ENCODE measurements at places on chromosomes 6 and 20.

- DNase-seq = no peak
Measured at GRCh38 chr6:12335717-12336116, 45.6 kb downstream of the EDN1 start.

- DNase-seq = no peak
Measured at GRCh38 chr6:15444081-15444731, 198.3 kb downstream of the JARID2 start.

DNA sequence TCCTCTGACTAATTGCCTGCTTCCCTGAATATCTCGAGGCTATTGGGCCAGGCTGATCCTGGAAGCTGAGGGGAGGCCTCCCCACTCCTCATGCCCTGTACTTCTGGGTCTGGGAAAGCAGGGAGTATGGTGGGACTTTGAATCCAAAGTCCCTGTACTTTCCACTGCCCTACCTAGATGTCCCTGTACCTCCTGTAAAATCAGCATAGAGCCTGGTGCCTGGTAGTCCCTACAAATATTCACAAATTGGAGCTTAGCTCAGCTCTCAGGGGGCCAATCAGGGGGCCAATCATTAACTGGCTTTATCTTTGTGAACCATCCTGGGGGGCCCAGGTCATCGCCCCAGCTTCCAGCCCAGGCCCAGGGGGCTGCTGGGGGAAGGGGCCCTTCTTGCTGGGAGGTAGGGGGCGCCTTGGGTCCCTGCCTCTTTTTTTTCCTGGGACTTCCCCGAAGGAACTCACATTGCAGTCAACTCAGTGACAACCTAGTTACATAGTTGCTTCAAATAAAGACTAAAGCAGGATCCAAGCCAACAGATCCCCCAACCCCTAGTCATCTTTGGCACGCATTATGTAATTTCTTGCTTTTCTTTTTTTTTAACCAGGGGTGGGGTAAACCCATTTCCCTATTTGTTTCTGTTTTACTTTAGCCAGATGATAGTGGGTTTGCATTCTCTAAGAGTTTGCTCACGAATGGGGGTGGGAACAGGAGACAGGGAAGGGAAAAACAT is 6.9 kb upstream of the VEGFA start:
- DNase-seq = no peak

DNA sequence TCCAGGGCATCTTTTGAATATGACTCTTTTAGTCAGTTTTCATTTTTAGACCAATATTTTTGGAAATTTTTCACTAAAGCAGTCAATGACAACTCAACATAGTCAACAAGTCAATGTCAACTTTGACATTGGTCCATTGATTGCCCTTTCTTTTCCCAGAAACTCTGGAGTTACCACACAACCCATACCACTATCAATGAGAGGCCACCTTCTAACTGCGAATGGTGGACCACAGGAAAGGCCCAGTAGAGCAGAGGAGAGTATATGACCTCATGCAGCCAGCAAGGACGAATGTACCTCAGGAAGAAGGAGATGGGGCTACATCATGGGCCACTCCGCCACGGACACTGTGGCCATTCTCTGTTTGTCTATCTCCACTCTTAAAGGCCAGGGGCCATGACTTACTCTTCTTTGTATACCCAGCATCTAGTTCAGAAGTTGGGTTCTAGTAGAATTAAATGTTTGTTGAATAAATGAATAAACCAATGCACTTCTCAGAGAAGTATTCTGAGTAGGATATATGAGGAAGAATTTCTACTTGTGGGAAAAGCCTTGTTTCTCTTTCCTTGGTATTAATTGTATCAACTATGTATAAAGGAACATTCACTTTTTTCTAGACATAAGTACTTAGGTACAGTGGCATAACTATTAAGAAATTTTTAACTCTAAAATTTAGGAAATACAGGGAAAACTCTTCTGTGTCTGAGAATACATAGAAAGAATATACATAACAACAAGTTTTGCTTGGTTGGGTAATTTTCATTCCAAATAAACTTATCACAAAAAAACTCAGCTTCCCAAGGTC is 562 bp upstream of the SMLR1 start:
- no peak for DNase-seq

GRCh38 chr6:134979142-134979541 is 29.2 kb upstream of the ALDH8A1 start:
- DNase-seq = no peak

GRCh38 chr6:112118034-112118433 is 30.6 kb downstream of the FAM229B start:
- no peak for DNase-seq

GRCh38 chr6:163392533-163392932 is 22.0 kb upstream of the QKI start:
- DNase-seq = no peak

- no peak for DNase-seq
Measured at GRCh38 chr20:22863826-22864225, 171.3 kb upstream of the SSTR4 start.

DNA sequence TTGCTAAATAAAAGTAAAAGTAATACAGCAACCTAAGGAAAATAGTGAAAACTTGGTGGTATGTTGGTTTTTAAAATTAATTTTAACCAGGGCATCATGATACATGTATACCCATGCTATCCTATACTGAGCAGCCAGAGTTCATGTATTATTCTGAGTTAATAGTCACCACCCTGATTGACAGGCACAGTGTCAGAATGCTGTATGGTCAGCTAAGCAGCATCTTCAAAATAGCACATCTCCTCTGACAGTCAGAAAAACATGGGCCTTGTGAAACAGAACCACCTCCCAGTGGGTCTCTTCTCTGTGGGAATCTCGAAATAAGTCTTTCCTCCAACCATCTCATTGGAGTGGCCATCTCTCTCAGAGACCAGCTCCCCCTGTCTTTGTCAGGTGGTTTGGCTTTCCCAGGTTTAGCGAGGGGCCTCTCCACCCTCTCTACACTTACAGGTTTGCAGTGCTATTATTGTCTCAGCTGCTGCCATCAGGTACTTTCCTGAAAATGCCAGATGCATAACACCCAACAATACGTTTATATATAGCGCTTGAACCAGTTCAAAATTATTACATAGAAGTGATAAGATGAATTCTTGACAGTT is 47.1 kb upstream of the RNF8 start:
- DNase-seq = no peak

GRCh38 chr20:9134346-9134745 is 65.5 kb downstream of the PLCB4 start:
- no peak for DNase-seq

DNA sequence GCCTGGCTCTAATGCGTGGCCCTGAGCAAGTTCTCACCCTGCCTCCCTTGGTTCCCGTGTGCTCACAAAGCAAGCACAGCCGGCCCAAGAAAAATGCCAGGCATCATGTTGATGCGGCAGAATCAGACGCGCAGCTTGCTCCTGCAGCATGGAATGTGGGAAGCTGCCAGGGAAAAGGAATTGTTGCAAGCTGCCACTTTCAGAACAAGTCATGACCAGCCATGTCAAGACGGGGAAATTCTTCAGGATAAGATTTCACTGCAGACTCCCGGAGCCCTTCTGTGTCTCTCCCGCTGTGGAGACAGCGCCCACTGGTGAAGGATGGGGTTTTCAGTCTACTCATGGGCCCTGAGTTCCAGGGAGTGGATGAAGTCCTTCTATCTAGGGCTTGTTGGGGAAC is 4.6 kb downstream of the DACT2 start:
- no peak for DNase-seq

DNA sequence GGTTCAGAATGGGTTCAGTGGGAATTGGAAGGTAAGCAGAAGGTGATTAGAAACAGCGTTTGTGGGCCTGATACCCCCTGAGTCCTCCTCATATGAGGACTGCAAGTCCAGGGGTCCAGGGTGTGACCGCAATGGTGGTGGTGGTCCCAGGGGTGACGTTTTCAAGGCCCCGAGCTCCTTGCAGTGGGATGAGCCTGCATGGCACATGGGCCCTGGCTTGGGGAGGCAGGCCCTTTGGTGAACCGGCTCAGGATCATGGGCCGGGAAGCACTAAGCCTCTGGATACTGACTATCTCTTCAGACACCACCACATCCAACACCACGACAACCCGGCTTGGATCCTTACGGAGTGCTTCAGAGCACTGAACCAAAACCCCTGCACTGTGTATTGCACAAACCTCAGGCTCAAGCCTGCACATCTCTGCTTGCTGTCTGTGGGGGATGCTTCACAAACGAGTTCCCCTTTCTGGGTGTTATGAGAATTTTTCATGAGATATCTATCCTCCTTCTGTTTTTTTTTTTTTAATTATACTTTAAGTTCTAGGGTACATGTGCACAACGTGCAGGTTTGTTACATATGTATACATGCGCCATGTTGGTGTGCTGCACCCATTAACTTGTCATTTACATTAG is 67.9 kb downstream of the STK35 start:
- DNase-seq = no peak

GRCh38 chr6:136337121-136337520 is 47.5 kb upstream of the BCLAF1 start:
- DNase-seq = no peak

DNA sequence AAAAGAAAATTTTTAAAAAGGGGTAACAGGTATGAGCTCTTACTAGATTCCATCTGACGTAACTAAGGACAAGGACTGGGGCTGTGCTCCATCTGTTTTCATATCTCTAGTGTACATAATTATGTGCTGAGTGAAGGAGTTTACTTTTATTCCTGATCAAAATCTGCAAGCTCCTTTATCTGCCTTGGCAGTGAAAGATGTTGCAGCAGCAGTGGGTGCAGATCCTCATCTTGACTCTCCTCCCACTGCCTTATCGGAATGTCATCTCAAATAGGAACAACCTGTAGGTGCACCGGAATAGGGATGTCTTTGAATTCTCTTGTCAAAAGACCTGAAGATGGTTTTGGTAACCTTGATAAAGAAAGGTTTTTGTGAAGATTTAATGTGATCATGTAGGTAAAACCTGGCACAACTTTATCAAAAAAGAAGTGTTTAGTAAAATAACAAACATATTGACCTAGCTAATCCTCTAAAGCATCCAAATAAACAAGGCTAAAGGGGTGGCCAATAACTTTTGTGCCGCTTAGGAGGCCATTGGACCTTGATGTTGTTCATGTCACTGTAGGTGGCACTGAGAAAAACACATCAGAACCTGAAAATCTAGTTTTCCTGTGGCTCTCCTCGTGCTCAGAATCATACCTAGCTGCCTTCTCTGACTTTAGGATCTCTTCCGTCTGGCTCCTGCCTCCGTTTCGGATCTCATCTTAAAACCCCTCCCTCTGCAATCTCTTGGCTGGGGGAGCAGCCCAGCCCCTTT is 19.0 kb upstream of the SLC16A10 start:
- DNase-seq = no peak

DNA sequence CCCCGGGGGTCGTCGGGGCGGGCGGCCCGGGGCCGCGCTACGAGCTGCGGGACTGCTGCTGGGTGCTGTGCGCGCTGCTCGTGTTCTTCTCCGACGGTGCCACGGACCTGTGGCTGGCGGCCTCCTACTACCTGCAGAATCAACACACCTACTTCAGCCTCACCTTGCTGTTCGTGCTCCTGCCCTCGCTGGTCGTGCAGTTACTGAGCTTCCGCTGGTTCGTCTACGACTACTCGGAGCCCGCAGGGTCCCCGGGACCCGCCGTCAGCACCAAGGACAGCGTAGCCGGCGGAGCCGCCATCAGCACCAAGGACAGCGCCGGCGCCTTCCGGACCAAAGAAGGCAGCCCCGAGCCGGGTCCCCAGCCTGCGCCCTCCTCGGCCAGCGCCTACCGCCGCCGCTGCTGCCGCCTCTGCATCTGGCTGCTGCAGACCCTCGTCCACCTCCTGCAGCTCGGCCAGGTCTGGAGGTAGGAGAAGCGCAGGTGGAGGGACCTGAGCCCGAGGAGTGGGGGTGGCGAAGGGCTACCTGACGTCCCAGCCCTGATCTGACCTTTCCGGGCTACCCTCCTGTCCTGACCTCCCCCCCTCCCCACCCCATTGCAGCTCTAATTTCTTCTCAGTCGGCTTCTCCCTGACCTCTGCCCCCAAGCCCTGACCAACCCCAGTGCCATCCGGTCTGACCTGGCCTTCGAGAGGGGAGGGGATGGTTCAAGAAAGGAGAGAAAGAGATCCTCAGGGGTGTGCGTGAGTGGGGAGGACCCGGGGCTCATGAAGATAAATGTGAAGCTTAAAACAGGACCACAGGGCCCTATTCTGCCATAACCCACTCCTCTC is 558 bp downstream of the XKR7 start:
- peak; percentile 99 for DNase-seq

DNA sequence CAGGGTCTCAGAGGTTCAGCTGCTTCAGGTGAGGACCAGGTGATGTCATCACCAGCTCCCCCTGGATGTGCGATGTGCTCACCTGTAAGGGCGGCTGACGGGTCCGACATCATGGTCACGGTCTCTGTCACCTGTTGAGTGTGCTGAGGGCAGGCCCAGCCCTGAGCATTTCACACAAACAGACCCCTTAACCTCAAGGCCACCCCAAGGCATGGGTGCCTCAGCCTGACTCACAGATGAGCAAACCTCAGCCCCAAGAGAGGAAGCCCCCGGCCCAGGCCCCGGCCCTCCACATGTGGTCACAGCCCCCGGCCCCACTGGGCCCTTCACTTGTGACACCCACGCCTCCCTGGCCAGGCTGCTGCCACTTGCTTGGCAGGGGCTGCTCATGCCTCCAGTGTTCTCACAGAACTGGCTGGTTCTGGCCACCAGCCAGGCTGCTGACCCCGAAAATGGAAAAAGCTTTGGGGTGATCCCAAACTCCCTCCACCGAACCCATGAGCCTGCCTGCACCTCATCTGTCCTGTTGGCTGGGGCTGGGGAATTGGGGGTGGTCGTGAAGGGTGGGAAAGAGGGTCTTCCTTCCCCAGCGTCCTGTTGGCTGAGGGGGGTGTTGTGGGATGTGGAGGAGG is 33.3 kb downstream of the PRR18 start:
- no peak for DNase-seq

DNA sequence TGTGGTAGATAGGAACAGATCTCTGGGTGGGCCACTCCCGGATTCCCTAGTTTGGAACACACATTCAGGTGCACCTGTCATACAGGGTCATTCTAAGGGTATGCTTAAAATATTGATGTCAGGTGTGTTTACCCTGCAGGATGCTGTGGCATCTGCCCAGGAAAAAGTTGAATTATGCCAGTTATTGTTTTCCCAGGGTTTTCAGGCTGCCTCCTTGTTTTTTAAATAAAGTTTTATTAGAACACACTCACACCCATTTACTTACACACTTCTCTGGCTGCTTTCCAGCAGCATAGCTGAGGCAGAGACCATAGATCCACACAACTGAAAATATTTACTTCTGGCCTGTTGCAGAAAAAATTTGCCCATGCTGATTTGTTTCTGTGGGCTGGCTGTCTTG is 76.5 kb downstream of the PHACTR3 start:
- no peak for DNase-seq

DNA sequence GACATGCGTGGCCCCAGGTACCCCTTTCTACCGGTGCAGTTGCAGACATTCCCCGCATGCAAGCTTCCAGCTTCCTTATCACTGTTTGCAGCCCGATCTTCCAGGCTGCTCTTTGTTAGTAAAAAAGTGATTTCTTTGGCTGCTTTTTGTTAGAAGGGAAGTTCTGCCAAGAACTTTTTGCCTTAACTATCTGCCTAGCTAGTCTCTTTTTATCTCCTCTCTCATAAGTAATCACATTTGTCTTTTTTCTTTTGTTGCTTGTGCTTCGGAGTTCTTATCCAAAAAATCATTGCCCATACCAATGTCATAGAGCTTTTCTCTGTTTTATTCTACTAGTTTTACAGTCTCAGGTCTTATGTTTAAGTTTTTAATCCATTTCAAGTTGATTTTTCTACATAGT is 20.3 kb downstream of the FAM162B start:
- no peak for DNase-seq

- no peak for DNase-seq
Measured at GRCh38 chr6:109308018-109308492, 74.2 kb downstream of the CD164 start.
